ENCODE measurements at places on chromosomes 6 and 20. TPM values are rescaled to one million over a fixed set of nuclear protein-coding genes. Genes with fewer than 3 reads are reported as not detected.

NOTCH4 gene
- total RNA-seq, result 0.73 TPM

PI16 gene
- total RNA-seq, result not detected

PRND gene
- total RNA-seq, result not detected

SRMS gene
- not detected for total RNA-seq

AGPAT1 gene
- 34.5 TPM for total RNA-seq

F13A1 gene
- not detected for total RNA-seq

SH3BGRL2 gene
- 0.05 TPM for total RNA-seq

GNAS-AS1 gene
- 1.4 TPM for total RNA-seq

PDE7B gene
- 10.7 TPM for total RNA-seq

SPTLC3 gene
- 0.18 TPM for total RNA-seq

ARMC2 gene
- 3.9 TPM for total RNA-seq

CNKSR3 gene
- not detected for total RNA-seq

VIP gene
- total RNA-seq, result not detected

ULBP1 gene
- total RNA-seq, result 0.99 TPM

SNPH gene
- total RNA-seq, result 2.1 TPM

CST3 gene
- total RNA-seq, result 0.61 TPM

EPHA7 gene
- total RNA-seq, result not detected

SLC17A2 gene
- total RNA-seq, result 0.10 TPM

ESR1 gene
- 0.34 TPM for total RNA-seq

PTCRA gene
- not detected for total RNA-seq

SIM1 gene
- total RNA-seq, result 0.13 TPM

OXT gene
- total RNA-seq, result not detected

MUC21 gene
- not detected for total RNA-seq

LKAAEAR1 gene
- 0.31 TPM for total RNA-seq

SERPINB6 gene
- 34.9 TPM for total RNA-seq

MCUR1 gene
- total RNA-seq, result 40.2 TPM

AGER gene
- 20.2 TPM for total RNA-seq

TTLL9 gene
- not detected for total RNA-seq

VWA7 gene
- 2.9 TPM for total RNA-seq

COL9A1 gene
- not detected for total RNA-seq

USP49 gene
- total RNA-seq, result 5.3 TPM

CD93 gene
- total RNA-seq, result 1.2 TPM

MEA1 gene
- 89.3 TPM for total RNA-seq

PRKN gene
- total RNA-seq, result not detected

WFDC11 gene
- total RNA-seq, result not detected

ZNFX1 gene
- total RNA-seq, result 70.4 TPM

ENPP1 gene
- total RNA-seq, result 1.2 TPM

MYBL2 gene
- 95.1 TPM for total RNA-seq

HLA-DMB gene
- 2.8 TPM for total RNA-seq

TSPO2 gene
- total RNA-seq, result not detected

ADGRF5 gene
- total RNA-seq, result not detected

MLIP gene
- not detected for total RNA-seq

STMND1 gene
- not detected for total RNA-seq
